Tibial nerve (tissue), 4 donors: ENCODE measurements at places on chromosomes 13 and 19.

- peak; percentile 42 for DNase-seq
Measured at GRCh38 chr19:54470991-54471782, 1.9 kb downstream of the CDC42EP5 start.

DNA sequence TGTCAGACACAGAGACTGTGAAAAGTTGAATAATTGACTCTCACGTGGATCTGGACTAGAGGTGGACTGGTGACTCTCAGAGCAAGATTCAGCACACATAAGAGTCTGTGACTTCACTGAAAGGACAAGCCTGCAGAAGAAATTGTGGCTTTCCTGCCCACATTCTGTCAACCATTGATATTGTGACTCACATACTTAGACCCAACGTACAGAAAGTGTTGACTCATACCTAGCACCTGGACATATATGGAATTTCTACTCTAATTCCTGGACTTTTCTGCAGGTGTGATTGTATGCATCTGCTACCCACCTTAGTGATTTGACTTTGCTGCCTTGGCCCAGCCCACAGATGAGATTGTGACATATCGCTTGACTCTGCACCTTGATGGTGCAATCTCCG lies 15.6 kb upstream of the ZNF730 start:
- no peak for DNase-seq

DNA sequence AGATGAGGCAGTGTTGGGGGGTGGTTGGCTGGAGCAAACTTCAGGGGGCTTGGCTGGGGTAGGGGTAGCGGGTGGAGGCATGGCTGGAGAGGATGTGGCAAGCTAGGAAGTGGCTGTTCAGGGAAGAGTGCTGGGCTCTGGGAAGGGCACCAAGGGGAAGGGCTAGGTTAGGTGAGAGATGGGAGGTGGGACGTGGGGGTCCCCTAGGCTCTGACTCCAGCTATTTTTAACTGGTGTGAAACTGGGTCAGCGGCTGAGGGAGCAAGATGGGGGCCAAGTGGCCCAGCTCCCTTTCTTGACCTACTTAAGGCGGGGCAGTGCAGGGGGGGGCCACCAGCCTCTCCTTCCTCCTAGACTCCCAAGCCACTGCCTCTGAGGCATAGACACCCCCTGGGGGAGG lies 7.3 kb downstream of the KCNC3 start:
- DNase-seq: no peak

DNA sequence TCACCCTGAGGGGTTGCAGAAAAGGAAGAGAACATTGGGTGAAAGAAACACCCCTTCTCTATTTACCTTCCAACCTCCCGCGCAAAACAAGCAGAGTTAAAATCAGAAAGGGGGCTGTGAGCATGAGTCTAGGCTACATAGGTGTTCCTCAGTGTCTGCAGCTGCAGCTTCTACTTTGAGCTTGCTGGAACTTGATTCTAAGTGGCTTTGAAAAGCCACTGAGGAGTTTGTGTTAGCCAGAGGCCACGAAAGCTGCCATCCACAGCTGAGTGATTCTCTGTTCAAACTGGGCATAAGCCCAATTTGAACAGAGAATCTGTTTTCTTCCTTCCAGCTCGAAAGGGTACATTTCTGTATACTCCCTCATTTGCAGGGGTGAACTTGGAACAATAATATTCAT lies 343.9 kb downstream of the PCDH9 start:
- DNase-seq: no peak

DNA sequence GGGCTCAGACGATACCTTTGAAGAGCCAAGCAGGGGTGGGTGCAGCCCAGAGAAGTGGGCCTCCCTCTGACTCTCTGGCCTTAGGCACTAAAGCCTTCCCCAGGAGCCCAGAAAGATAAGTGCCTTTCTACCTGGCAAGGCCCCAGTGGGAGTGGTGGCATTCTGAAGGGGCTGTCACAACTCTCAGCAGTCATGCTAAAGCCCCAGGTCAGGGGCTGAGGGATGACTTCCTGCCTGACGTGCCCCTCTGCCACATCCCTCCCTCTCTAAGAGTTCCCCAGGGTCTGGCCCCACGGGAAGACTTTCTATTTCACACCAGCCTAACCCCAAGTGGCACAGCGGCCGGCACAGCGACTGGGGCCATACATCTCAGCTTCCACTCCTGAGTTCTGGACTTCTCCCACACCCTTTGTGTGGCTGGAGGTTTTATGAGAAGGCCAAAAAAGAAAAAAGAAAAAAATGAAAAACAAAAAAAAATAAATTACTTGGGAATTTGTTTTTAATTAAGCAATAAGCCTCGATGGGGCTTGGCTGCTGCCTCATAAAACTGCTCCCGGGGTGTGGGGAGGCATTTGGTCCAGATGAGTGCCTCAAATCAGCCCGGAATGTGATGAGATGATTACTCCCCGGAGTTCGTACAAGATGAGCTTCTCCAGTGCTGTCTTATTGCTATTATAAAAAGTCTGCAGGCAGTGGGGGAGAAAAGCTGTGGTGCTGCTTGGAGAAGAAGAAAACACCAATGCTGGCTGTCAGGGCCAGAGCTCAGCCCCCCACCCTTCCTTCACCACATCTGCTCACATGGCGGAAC lies 28.5 kb upstream of the PLEKHF1 start:
- DNase-seq: no peak

GRCh38 chr19:7850000-7850813 lies 20.2 kb downstream of the EVI5L start:
- DNase-seq: no peak
